ENCODE measurements at places on chromosomes 11 and 22.

GRCh38 chr11:126915430-126915829, 85.1 kb downstream of the KIRREL3 start:
- DNase-seq: no peak

GRCh38 chr22:16601437-16602223, 9.0 kb upstream of the CCT8L2 start:
- DNase-seq: peak; percentile 28

GRCh38 chr11:101516546-101516945, 67.3 kb downstream of the TRPC6 start:
- DNase-seq: no peak

GRCh38 chr11:3609416-3610265, 32.2 kb downstream of the ART5 start:
- no peak for DNase-seq

- peak; percentile 99 for DNase-seq
Measured at GRCh38 chr11:13276832-13277767, 490 bp upstream of the BMAL1 start.

DNA sequence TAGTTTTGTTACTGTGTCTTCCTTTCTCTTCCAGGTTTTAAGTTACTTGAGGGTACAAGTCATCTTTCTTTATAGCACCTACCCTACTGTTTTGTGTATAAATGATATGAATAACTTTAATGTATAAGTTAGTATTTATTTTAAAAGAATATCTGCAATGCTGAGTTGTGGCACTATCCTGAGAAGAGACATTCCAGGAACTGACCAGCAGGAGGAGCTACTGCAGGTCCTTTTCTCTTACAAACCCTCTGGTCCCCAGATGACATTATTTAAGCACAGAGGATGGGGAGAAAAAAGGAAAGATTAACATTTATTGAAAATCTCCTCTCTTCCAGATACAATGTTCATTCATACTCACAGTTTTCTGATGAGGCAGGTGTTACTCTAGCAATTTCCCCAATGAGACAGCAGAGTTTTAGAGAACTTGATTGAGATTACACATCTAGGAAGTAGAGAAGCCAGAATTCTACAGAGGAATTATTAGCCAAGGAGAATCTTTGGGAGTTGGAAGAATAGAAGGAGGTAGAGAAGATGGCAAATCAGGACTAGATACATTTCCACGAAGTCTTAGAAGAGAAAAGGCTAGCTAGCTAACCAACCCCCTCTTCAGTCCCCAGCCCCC, 541.2 kb upstream of the API5 start:
- DNase-seq: no peak

- peak; percentile 83 for DNase-seq
Measured at GRCh38 chr11:123261345-123262106, 66.5 kb upstream of the CLMP start.

- DNase-seq: peak; percentile 18
Measured at GRCh38 chr11:2269601-2270321, 627 bp downstream of the ASCL2 start.

GRCh38 chr22:40156001-40156516, 21.7 kb upstream of the TNRC6B start:
- no peak for DNase-seq

- no peak for DNase-seq
Measured at GRCh38 chr11:74557526-74557925, 34.9 kb upstream of the POLD3 start.

- DNase-seq: no peak
Measured at GRCh38 chr11:120746836-120747609, 235.5 kb downstream of the GRIK4 start.

DNA sequence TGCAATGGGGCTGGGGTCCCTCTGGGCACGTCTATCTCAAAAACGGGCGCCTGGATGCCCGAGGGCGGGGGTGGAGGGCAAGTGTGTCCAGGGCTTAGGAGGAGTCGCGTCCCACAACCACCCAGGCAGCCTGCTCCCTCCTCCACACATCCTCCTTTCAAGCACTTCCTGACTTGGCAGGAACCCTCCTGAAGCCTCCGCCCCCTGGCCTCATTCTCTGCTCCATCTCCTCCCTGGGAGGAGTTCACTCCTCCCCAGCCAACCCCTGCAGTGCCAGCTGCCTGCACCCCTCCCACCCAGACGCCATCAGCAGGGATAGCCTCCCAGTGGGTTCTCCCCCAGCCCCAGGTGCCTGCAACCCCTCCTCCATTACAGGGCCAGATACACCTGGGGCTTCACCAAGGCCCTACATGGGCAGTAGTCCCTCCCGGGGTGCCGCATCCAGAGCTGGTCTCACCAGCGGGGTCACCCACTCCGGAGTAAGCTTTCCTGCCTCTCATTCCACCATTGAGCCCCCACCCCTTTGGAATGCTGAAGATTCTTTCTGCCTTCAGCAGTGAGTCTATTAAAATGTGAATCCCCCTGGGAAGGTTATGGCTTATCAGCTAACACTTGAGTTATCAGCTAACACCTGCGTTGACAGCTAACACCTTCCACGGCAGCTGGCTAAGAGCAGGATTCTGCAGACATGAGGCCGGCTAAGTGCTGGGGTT, 24.4 kb downstream of the RTN4R start:
- peak; percentile 76 for DNase-seq

DNA sequence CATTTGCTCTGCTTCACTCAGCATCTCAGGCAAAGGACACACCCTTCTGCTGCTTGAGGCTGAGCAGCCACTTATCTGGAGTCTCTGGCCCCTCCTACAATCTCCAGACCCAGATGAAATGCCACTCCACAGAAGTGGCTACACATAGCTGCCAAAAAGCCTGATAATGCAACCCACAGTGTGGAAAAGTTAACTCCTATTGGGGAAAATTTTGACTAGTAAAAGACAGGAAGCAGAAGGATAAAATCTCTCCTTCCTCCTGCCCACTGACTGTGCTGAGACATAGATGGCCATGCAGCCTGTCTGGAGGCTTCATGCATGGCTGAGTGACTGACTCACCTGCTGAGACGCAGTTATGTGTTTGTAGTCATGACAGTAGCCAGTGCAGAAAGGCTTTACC, 92.3 kb upstream of the TEAD1 start:
- DNase-seq: no peak

DNA sequence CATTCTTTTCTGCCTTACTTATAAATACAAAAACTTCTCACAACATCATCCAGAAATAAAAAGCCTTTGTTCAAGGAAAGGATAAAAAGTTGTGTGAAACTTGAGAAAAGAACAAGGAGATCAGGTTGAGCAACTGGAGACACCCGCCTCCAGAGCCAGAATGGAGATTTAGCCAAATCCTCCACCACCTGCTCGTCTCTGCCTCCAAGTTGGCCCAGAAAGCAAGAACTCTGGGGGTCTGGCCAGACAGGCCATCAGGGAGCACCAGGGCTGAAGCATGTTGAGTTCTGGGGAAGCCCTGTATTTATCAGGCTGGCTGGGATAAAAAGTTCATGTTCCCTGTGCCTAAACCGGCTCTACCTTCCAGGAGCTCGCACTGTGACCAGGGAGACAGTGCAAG, 14.9 kb downstream of the SMCO4 start:
- DNase-seq: peak; percentile 51

DNA sequence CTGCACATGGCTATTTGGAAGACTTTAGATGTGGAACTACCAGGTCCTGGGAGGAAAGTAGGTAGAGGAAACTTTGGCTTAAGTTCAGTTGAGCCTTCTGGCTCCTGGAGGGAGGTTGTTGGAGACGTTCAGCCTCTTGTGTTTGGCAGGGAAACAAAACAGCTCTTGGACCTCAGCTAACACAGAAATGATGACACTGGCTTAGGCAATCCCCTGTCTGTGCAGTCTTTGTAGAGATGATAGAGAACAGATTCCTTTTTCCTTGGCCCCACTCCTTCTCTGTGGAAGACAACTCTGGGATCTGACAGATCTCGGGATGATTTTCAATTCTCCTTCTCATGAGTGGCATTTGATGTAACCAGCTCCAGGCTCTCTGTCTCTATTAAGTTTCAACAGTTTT, 428.5 kb downstream of the TMEM135 start:
- no peak for DNase-seq

GRCh38 chr22:50317674-50318073, 9.1 kb downstream of the DENND6B start:
- DNase-seq: no peak

GRCh38 chr11:69508974-69509373, 27.5 kb downstream of the LINC01488 start:
- no peak for DNase-seq

GRCh38 chr11:64124147-64124546, 41.8 kb downstream of the MACROD1 start:
- DNase-seq: no peak

GRCh38 chr11:42631220-42631843, 680.5 kb upstream of the API5 start:
- DNase-seq: no peak

- no peak for DNase-seq
Measured at GRCh38 chr22:31138126-31138525, 2.2 kb downstream of the PLA2G3 start.

GRCh38 chr11:19253817-19254216, 13.1 kb upstream of the E2F8 start:
- DNase-seq: no peak

DNA sequence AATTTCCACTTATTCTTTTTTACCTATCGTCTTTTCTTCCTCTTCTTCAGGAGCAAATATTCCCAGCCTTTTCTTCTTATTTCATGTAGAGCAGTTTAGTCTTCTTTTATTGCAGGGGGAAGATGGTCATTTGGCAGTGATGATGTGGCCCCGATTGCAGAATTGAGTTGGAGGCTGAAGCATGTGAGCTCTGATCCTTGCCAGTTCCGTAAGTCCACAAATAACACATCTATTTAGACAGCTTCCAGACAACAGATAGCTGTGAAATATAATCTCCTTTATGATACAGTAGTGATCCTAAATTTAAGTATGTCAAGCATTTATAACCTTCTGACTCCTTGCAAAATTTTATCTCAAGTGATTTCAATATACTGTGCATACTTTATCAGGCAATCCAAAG, 27.5 kb downstream of the REXO2 start:
- no peak for DNase-seq

GRCh38 chr22:44648821-44649565, 53.0 kb upstream of the PRR5 start:
- peak; percentile 61 for DNase-seq

GRCh38 chr11:70247042-70247709, 23.3 kb upstream of the PPFIA1 start:
- no peak for DNase-seq

GRCh38 chr11:28447226-28447625, 339.0 kb downstream of the METTL15 start:
- DNase-seq: no peak

GRCh38 chr22:22403771-22404170, 104.8 kb downstream of the ZNF280B start:
- DNase-seq: no peak

DNA sequence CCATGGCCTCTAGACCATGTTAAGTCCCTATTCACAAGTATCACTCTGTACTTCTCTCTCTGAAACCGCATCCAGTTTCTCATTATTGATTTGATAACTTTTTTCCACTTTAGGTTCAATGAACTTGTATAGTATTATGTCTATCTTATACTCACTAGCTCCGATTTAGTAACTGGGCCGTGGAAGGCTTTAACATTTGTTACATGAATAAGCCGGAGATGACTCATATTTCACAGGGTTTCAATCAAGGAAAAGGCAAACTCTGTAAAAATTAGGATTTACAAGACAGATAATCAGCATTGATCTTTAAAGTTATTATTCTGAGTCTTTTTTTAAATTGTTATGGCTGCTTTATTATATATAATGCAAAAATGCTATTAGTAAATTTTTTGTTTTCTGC, 662.2 kb upstream of the CNTN5 start:
- no peak for DNase-seq

DNA sequence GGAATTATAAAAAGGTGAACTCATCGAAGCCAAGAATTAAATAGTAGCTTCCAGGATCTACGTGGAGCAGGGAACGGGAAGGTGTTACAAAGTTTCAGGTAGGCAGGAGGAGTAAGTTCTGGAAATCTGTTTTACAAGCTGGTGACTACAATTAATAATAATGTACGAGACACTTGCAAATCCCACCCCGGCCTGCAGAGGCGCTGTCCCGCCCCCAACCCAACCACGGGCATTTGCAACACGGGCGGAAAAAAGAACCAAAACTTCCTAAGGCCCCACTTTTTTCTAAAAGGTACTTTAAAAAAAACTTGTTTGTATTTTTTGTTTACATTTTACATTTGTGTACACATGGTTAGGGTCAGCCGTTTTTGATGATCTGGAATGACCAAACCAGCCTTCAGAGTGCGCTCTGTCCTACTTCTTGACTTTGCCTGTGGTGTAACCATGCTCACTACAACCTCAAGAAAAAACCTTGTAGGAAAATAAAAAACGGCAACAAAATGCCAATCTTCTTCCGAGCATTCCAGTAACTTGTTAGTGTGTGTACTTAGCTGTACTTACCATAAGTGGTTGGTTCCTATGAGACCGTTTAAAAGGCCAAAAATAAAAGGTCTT, 449.6 kb upstream of the B3GAT1 start:
- no peak for DNase-seq

GRCh38 chr11:102915044-102915375, 40.2 kb upstream of the MMP12 start:
- no peak for DNase-seq

GRCh38 chr11:111945198-111945597, 8.1 kb downstream of the DIXDC1 start:
- DNase-seq: no peak

- no peak for DNase-seq
Measured at GRCh38 chr22:50309601-50309991, 2.1 kb upstream of the PLXNB2 start.

- DNase-seq: peak; percentile 67
Measured at GRCh38 chr22:36221799-36222751, 17.3 kb downstream of the APOL2 start.

DNA sequence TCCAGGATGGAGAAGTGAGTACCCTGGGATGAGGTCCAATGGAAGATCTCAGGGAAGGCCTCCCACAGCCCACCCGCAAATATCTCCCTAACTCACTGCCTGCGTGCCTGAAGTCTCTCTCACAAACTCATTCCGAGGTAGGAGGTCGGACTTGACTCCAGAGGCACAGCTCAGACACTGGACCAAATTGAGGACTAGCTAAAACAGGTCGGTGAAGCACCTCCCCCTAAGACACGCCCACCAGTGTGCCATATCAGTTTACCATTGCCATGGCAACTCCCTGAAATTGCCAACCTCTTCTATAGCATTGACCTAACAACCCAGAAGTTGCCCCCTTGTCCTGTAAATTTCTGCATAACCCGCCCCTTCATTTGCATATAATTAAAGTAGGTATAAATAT, 17.5 kb downstream of the RPL3 start:
- DNase-seq: no peak
